ENCODE measurements at places on chromosomes 1 and 21. TPM values are rescaled to one million over a fixed set of nuclear protein-coding genes. Genes with fewer than 3 reads are reported as not detected.

The TMEM125 gene
- not detected for total RNA-seq

The HAPLN2 gene
- 0.20 TPM for total RNA-seq

The SMPDL3B gene
- 0.15 TPM for total RNA-seq

The DTL gene
- 82.1 TPM for total RNA-seq

DNA sequence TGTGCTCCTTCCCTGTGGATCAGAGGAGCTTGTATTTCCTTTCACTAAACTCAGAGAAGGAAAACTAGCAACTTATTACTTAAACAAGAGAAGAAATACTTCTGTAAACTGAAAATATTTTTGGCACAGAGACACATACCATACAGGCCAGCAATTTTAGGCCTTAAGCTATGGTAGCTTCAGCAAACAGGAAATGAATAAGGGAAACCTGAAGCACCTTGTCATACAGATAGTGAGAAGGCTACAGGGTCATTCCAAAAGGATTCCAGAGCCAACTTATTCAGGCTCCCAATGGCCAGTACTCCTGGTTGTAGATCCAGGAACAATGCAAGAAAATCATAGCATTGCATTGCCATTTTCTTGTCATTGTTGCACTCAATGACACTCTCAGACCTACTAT, 9.1 kb upstream of the KYAT3 start:
- no peaks in the 10 kb centered on the region for H3K4me1 ChIP-seq
- no peaks in the 10 kb centered on the region for H3K36me3 ChIP-seq
- no peak overlapping the region for H3K4me3 ChIP-seq

GRCh38 chr1:152543820-152544219, 22.8 kb downstream of the LCE3E start:
- no peak overlapping the region for H3K4me3 ChIP-seq
- no peaks in the 10 kb centered on the region for H3K4me1 ChIP-seq
- H3K27ac ChIP-seq, result no peak overlapping the region
- DNase-seq, result no peak
- H3K27me3 ChIP-seq, result no peaks in the 10 kb centered on the region

DNA sequence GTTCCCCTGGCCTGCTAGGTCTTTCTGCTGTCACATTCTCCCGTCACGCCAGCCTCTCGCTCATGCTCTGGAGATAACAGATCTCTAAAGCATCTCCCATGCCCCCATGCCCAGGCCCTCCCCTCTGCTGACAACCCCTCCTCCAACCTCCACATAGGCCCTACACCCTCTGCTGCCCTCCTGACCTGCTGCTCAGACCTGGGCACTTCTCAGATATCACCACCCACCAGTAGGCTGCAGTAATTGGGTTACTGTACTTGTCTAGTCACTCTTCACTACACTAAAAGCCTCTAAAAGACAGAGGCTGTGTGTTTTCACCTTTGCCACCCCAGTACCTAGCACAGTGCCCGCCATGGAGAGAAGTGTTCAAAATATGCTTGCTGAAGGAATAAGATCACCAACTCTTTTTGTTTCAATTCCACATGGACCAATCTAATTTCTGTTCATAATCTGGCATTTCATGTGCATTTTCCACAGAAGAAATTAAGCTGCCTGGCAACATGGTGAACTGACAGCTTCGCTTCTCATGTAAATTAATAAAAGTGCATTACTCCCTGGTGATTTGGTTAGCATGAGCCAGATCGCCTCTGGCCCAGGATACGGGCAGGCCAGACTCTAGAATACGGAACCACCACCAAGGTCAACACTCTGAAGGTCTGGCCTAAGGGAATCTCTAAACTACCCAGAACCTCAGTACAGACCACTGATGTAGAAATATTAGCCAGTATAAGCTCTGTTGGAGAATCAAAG, 20.7 kb downstream of the LBR start:
- no peaks in the 10 kb centered on the region for H3K4me1 ChIP-seq
- H3K36me3 ChIP-seq, result peaks cover 80% of the 10 kb centered on the region
- DNase-seq, result no peak
- no peaks in the 10 kb centered on the region for H3K27me3 ChIP-seq
- H3K27ac ChIP-seq, result no peak overlapping the region

DNA sequence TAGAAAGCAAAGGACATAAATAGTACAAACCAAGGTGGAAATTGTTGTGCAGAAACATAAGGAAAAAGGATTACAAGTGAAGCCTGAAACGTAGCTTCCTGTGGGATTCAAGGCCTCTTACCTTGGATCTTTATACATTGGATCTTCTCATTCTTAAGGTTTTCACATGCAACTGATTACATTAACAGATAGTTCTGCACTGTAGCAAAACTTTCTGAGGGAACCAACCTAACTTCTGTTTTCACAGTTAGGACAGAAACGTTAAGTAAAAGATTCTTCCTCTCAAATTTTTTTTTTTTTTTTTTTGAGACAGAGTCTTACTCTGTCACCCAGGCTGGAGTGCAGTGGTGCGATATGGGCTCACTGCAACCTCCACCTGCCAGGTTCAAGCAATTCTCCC, 7.8 kb upstream of the TM2D1 start:
- H3K27ac ChIP-seq, result no peak overlapping the region
- no peaks in the 10 kb centered on the region for H3K36me3 ChIP-seq
- H3K4me1 ChIP-seq, result no peaks in the 10 kb centered on the region
- H3K27me3 ChIP-seq, result peaks cover 3% of the 10 kb centered on the region
- H3K4me3 ChIP-seq, result no peak overlapping the region
